ENCODE measurements at places on chromosomes 5 and 9.

GRCh38 chr9:123407217-123407851 is 51.3 kb downstream of the CRB2 start:
- no peak for DNase-seq

DNA sequence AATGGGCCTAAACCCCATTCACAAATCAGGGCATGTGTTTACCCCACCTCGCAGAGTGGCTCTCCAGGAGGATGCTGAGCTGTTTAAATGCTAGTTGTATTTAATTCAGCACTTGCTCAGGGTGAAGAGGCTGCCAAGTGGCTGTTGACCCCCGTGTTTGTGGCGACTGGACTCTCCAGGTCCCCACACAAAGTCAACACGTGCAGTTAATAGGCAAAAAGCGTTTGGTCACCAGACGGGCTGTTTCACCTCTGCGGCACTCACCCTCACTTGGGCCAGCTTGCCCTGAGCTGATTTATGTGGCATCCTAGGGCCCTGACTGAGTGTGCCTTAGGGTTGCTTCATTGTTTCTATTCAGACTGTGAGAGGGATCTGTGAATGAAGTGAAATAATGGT is 152.3 kb downstream of the GAS1 start:
- DNase-seq: no peak

GRCh38 chr9:74064702-74065101 is 432.4 kb upstream of the RORB start:
- DNase-seq: no peak

DNA sequence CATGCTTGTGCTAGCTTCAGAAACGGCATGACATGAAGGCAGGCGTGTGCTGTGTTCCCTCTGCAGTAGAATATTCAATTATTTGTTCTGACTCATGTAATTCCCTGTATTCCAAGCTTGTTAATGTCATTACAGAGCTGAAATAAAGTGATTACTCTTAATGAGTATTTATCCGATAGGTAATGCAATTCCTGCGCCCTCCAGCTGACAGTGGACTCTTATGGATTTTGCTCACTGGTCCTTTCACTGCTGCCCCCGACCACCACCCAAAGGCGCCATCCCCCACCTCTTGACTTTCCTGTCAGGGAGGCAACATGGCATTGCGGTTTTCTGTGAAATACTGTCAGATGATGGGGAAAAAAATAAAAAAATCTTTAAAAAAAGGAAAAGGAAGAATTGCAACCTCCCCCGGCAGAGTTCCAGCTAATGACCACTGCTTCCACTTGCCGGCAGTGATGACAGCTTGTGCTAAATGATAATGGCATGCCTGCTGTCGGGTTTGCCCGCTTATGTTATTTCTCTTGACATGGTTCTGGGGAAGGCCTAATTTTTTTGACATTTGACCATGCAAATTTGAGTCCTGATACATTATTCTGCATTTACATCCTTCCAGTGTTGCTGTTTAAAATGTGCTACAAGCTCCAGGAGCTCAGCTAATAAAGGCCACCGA is 335.3 kb upstream of the ADAMTS16 start:
- no peak for DNase-seq

DNA sequence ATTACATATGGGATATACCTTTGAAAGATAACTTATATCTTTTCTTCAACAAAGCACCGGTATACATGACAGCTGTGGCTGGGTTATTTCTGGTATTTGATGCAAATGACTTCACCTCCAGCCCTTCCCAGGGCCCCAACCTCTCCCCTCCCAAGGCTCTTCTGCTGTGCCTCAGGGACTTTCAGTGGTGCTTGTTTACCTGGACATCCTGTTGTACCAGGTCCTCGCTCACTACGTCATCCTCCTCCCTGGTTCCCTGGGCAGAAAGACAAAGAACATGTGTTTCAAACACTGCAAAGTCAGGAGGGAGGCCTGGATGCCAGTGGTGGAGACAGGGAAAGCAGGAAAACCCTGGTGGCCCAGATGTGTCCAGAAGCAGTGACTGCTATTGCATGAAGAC is 23.4 kb downstream of the ANXA6 start:
- no peak for DNase-seq

- peak; percentile 25 for DNase-seq
These were observed 34.2 kb downstream of the ADAMTS2 start for GRCh38 chr5:179311091-179311470.

Measured in KBM-7 (cell line).